ENCODE measurements at places on chromosomes 2 and 18.
A peak's percentile ranks its signal among the peaks of the same experiment; 100 is the strongest.

GRCh38 chr18:23828426-23828825 is 139.2 kb downstream of the LAMA3 start:
- DNase-seq: peak; percentile 54

GRCh38 chr18:22493255-22493654 is 75.5 kb upstream of the CTAGE1 start:
- no peak for DNase-seq

GRCh38 chr18:66754335-66754734 is 150.4 kb upstream of the CDH19 start:
- no peak for DNase-seq

- DNase-seq: no peak
Measured at GRCh38 chr18:8662560-8663255, 42.6 kb upstream of the MTCL1 start.

DNA sequence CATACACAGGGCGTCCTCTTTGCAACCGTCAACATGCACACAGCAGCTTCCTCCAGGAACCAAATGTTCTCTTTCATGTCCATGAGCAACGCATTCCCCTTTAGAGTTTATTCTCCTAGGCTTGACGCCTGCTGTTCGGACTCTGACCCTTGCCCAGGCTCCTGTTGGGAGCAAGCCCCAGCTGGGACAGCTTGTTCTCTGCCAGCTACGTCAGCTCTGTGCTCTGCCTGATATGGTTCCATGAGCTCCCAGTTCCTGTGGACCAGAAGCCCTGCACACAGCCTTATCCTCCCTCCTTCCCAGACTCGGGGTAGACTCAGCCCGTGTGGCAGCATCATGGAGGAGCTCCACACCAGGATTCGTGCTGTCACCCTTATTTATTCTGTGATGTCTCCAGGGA is 253.1 kb upstream of the PXDN start:
- DNase-seq: no peak

- DNase-seq: no peak
Measured at GRCh38 chr2:357811-358210, 69.9 kb upstream of the ALKAL2 start.

- DNase-seq: no peak
Measured at GRCh38 chr2:73449404-73449803, 63.8 kb downstream of the ALMS1 start.

GRCh38 chr2:152251811-152252210 is 76.2 kb upstream of the STAM2 start:
- DNase-seq: no peak

DNA sequence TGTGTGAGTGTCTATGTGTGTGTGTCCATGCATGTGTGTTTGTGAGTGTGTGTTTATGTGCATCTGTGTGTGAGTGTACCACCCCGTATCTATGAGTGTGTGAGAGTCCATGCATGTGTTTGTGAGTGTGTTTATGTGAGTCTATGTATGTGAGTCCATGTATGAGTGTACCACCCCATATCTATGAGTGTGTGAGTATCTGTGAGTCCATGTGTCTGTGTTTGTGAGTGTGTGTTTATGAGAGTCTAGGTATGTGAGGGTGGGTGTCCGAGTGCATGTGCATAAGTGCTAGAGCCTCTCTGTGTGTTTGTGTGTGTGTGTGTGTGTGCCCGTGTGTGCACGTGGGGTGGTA is 86.0 kb upstream of the ATG16L1 start:
- no peak for DNase-seq

GRCh38 chr2:181363164-181363563 is 94.0 kb upstream of the ITGA4 start:
- DNase-seq: no peak

DNA sequence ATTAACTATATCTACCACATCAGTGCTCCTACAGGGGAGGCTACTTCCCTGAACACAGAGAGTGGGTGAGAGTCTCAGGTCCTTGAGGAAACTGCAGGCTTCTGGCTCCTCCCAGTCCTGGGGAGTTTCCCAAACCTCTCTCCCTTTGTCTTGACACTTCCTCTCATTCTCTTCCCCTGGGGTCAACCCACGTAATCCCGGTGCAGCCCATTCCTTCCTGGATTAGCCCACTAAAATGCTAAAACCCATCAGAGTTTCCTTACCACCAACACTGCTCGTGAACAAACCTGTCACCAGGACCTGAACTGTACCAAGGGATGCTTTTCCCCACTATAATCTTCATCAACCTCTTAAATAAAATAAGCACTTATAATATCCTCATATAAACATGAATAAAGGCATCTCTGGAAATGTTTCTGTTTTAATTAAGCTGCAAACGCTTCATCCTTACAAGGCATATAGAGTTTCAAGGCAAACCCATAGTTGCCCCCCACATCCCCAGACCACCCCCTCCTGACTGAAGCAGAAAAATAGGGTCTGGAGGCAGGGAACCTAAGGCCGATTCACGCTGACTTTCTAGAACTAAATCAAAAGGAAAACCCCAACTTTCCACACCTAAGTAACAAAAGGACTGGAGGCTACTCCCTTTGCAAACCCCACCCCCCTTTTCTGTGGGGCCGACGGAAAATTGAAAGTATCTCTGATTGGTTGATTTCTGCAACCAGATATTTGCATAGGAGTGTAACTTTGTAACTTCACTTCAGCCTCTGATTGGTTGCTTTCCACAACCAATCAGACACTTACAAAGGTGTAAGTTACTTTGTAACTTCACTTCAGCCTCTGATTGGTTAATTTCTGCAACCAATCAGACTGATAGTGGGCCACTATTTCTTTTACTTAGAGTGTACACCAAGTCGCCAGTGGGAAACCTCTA is 19.0 kb downstream of the TMSB10 start:
- peak; percentile 72 for DNase-seq

- DNase-seq: no peak
Measured at GRCh38 chr2:72992734-72993102, 75.4 kb downstream of the EMX1 start.
